ENCODE measurements at places on chromosomes 1 and 21. TPM values are rescaled to one million over a fixed set of nuclear protein-coding genes. Genes with fewer than 3 reads are reported as not detected.

The NT5C1A gene
- not detected for polyA plus RNA-seq

DNA sequence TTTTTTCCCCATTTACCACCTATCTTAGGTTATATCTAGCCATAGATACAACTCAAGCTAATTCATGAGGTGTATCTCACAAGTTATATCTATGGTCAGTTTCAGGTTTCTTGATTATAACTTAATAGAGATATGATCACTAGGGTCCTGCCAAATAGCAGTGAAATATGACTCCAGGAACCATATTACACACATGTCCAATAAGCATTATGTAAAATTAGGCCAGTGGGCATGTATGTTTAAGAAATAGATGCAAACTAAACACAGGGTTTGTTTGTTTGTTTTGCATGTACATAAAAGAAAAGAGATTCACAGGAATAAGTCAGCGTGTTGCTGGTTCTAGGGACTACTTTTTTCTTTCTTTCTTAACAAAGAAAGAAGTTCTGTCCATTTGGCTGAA, 112.5 kb upstream of the ST6GALNAC5 start:
- no peaks in the 10 kb centered on the region for H3K4me1 ChIP-seq
- H3K36me3 ChIP-seq, result no peaks in the 10 kb centered on the region
- DNase-seq, result no peak

DNA sequence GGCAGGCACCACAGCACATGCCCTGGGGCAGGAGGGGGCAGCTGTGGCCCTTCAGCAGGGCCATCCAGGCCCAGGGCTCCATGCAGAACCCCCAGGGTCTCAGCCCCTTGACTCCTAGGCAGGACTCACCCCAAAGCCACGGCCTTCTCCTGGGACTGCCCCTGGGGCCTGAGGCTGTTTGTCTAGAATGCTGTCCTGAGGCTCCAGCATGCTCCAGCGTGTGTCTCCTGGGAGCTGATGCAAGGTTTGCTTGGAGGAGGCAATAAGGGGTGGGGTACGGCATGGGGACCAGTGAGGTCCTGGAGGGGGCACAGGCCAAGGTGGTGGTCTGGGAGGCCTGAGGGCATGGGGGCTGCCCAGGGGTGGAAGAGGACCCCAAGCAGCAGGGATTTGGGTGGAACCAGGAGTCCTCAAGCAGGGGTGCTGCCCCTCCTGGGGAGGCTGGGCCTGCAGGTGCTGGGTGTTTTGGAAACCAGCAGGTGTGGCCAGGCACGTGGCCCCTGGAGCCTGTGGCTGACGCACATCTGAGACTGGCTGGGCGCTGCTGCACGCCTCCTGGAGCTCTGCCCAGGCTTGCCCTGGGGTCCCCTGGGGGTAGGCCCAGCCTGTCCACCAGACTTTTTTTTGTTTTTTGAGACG, 7.8 kb upstream of the CALML6 start:
- H3K27ac ChIP-seq, result no peak overlapping the region
- H3K36me3 ChIP-seq, result no peaks in the 10 kb centered on the region
- H3K27me3 ChIP-seq, result no peaks in the 10 kb centered on the region
- no peak overlapping the region for H3K4me3 ChIP-seq
- DNase-seq, result no peak
- peaks cover 21% of the 10 kb centered on the region for H3K4me1 ChIP-seq

DNA sequence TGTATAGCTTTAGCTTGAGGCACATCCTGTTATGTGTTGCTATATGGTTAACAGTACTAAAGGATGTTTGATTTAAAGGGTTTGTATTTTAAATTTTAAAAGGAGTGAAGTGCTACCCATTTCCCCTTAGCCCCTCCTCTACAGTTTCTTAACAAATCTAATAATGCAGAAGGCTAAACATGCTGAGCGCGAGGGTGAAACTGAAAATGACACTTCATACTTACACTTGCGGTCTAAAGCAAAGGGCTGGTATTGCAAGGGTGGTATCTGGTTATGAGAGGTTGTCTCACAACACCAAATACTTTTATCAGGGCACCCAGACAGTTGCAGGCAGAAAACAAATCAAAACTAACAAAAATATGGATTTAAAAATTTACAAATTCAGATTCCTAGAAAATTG, 172.3 kb downstream of the SIPA1L2 start:
- H3K27me3 ChIP-seq, result no peaks in the 10 kb centered on the region
- no peak overlapping the region for H3K4me3 ChIP-seq
- DNase-seq, result no peak
- H3K36me3 ChIP-seq, result no peaks in the 10 kb centered on the region
- H3K27ac ChIP-seq, result no peak overlapping the region

DNA sequence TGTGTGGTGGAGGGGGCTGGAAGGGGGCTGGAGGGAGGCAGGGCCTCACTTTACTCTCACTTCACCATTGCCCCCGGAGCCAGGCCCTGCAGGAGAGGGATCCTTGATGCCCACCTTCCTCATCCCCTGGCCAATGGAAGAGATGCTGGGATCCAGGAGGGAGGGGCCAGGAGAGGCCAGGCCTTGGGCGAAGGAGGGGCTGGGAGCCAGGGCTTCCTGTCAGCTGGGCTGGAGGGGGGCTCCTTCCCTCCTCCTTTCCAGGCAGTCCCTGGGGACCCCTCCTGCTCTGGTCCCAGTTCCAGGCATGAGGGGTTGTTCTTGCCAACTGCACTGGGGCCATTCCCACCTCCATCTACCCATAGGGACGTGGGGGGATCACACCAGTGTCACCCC, 5.7 kb downstream of the AHDC1 start:
- H3K27me3 ChIP-seq, result no peaks in the 10 kb centered on the region
- H3K36me3 ChIP-seq, result no peaks in the 10 kb centered on the region
- peak overlapping the region; percentile 46 for H3K4me3 ChIP-seq
- no peak for DNase-seq

- no peaks in the 10 kb centered on the region for H3K4me1 ChIP-seq
- DNase-seq, result no peak
- no peak overlapping the region for H3K27ac ChIP-seq
- no peak overlapping the region for H3K4me3 ChIP-seq
These were observed 39.3 kb downstream of the MIS18A start for GRCh38 chr21:32239551-32239950.

DNA sequence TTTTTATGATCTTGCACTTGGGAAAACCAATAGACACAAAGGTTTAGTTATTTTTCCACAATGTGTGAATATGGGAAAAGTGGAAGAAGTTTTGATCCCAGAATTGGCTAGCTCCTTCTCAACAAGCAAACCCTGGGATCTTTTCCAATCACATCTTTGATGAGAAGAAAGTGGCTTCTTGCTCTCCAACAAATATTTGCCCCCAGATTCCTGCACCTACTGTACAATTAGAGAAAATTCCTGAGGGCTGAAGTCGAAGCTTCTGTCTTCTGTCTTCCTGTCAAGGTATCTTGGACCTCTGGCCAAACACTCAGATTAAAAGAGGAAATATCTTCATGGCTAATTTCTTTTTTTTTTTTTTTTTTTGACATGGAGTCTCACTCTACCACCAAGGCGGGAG, 113.1 kb upstream of the SLC45A1 start:
- peaks cover 3% of the 10 kb centered on the region for H3K4me1 ChIP-seq
- no peaks in the 10 kb centered on the region for H3K36me3 ChIP-seq
- H3K4me3 ChIP-seq, result no peak overlapping the region
- no peak for DNase-seq
- H3K27ac ChIP-seq, result no peak overlapping the region
- peaks cover 3% of the 10 kb centered on the region for H3K27me3 ChIP-seq

The DSTYK gene
- polyA plus RNA-seq, result 8.6 TPM

- H3K4me3 ChIP-seq, result no peak overlapping the region
- H3K27ac ChIP-seq, result no peak overlapping the region
- H3K36me3 ChIP-seq, result no peaks in the 10 kb centered on the region
- no peak for DNase-seq
These were observed 26.1 kb downstream of the METTL13 start for GRCh38 chr1:171807556-171807955.

DNA sequence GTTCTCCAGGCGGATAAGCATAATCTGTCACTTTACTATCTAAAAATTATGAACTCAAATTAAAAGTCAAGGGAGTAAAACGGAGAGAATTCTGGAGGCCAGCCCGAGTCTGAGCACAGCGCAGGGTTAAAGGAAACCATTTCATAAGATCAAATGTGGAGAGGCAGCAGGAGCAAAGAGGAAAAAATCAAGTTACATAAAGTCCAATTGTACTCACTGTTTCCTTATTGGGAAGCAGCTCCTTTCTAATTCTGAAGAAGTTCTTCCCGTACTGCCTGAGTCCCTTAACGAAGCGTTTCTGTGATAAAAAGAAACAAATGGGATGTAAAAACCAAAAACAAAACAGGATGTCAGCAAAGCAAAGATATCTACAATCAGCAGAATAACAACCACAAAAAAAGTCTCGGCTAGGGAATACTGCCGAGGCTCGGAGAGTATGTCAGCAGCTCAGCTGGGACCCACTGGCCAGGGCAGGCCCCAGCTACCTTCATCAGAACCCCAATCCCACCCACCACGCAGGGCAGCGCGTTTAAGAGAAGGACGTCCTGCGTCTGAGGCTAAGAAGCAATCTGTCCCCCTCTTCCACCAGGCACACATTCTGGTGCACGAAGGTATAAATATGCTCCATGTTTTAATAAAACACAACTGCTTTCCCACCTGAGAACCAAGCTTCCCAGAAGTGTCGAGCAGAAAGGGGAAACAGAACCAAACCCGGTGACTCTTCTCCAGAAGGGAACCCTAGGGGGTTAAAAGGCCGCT, 104.8 kb downstream of the SLC45A1 start:
- no peak overlapping the region for H3K27ac ChIP-seq
- H3K4me3 ChIP-seq, result no peak overlapping the region
- H3K4me1 ChIP-seq, result peaks cover 36% of the 10 kb centered on the region
- H3K36me3 ChIP-seq, result no peaks in the 10 kb centered on the region
- DNase-seq, result no peak

DNA sequence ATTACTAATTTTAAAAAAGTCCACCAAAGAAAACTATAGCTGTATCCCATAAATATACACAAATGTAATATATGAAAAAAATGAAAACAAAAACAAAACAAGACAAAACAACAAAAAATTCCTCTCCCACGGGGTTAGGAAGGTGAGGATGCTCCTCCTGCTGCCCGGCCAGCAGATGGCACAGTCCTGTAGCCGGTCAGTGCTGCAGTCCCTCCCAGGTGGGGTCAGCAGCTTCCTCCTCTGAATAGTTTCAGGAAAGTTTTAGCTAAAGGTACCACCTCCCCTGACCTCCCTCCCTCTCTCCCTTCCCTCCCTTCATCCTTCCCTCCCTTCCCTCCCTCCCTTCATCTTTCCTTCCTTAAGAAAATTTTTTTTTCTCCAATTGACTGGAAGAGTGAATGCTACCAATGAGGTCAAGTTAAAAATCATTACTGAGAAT, 67.8 kb upstream of the BCL10 start:
- peaks cover 7% of the 10 kb centered on the region for H3K27me3 ChIP-seq
- DNase-seq, result no peak
- H3K4me3 ChIP-seq, result no peak overlapping the region

GRCh38 chr1:165387961-165388360, 31.4 kb upstream of the LMX1A start:
- no peaks in the 10 kb centered on the region for H3K36me3 ChIP-seq
- H3K27me3 ChIP-seq, result peaks cover 46% of the 10 kb centered on the region
- no peak overlapping the region for H3K4me3 ChIP-seq
- H3K4me1 ChIP-seq, result peaks cover 9% of the 10 kb centered on the region
- no peak overlapping the region for H3K27ac ChIP-seq

DNA sequence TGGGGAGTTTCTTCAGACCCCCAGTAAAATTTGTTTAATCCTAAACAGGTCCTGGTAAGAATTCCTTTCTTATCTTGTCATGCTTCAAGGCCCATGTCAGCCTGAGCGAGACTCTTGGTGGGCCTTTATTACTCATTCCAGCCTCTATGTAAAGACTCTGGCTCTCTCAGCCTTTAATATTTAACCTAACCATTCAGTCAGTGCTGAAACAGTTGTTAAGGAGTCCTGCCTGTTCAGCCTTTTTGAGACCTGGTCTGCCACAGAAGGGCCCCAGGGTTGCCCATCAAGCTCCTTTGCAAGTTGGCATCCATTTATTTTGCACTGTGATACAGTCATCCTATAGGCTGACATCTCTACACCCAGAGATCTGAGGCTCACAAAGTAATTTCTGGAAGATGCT, 107.7 kb upstream of the VANGL1 start:
- no peaks in the 10 kb centered on the region for H3K27me3 ChIP-seq
- no peaks in the 10 kb centered on the region for H3K36me3 ChIP-seq
- no peak overlapping the region for H3K4me3 ChIP-seq
- DNase-seq, result no peak
